ENCODE measurements at places on chromosomes 7 and 10.

- DNase-seq = no peak
Observed at GRCh38 chr7:4472728-4473127, 209.4 kb upstream of the FOXK1 start.

DNA sequence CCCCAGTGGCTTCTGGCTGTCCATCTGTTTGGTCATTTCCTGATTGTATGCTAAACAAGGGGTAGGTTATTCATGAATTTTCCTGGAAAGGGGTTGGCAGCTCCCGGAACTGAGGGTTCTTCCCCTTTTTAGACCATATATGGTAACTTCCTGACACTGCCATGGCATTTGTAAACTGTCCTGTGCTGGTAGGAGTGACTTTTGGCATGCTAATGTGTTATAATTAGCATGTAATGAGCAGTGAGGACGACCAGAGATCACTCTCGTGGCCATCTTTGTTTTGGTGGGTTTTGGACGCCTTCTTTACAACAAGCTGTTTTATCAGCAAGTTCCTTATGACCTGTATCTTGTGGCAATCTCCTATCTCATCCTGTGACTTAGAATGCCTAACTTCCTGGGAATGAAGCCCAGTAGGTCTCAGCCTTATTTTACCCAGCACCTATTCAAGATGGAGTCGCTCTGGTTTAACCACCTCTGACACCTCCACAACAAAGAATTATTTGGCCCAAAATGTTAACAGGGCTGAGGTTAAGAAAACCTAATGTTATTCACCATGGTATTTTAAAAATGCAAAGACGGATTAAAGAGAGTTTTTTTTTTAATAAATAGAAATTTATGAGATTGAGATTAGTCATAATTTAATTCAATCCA is 2.4 kb upstream of the PTN start:
- no peak for DNase-seq

- DNase-seq = no peak
Observed at GRCh38 chr7:80764132-80764531, 125.7 kb downstream of the CD36 start.

- no peak for DNase-seq
Observed at GRCh38 chr7:134847851-134848588, 68.6 kb downstream of the CALD1 start.

DNA sequence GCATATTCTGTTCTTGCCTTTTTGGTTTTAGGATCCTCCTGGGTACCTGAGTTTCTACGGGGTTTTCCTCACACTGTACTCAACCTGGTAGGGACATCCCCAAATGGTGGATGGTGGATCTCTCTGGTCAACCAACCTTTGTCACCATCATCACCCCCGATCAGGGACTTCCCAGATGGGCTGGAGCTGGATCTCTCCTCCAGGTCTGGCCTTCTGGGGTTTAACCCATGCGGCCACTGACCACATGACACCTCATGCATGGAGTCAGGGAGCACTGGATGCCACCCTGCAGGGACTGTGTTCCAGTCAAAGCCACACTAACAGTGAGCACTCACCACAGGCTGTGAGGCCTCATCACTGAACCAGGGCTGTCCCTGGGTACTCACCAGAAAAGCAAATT is 80.0 kb downstream of the CELF2 start:
- DNase-seq = peak; percentile 50

- DNase-seq = no peak
Observed at GRCh38 chr7:81507221-81507620, 262.6 kb downstream of the HGF start.

DNA sequence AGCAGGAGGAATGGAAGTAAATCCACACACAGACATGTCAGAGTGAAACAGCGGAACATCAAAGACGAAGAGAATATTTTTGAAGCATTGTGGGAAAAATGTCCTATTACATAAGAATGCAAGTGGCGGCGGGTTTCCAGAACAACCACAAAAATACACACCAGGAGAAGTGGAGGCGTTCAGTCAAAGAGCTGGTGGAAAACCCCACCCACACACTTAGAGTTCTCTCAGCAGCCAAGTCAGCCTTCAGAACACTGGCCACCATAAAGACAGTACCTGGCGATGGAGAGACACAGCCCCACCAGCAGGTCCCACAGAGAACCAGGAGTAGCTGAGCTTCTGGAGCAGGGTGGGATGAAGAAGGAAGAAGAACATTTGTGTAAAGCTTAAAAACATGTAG is 23.7 kb downstream of the NKX6-2 start:
- DNase-seq = peak; percentile 42

DNA sequence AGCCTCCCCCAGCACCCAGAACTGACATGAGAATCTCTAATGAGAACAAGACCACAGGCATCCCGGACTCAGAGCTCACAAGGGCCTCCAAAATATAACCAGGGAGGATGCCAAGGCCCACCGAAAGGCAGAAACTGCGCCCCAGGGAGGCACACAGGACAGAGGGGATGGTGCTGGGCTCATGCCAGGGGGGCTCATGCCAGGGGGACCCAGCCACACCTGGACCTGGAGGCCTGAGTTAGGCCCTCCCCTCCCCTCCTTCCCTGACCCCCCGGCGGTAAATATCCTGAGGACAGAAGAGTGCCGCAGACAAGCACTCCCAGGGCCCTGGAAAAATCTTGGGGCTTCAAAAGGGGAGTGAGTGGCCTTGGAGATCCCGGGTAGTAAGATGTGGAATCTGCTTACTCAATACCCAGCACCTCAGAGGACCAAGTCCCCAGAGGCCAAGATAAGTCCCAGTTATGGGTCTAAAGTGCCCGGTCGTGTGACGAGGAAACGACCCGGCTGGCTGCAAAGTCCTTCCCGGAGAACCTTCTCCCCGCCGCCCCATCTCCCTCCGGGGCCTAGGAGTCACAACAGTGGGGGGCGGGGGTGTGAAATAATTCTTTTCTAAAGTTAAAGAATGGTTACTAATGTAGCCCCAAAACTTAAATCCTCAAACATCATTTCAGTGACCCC is 11.9 kb downstream of the PDGFA start:
- DNase-seq = no peak

- no peak for DNase-seq
Observed at GRCh38 chr10:10797513-10797912, 220.2 kb upstream of the CELF2 start.

GRCh38 chr10:132350391-132350790 is 18.4 kb downstream of the LRRC27 start:
- no peak for DNase-seq

DNA sequence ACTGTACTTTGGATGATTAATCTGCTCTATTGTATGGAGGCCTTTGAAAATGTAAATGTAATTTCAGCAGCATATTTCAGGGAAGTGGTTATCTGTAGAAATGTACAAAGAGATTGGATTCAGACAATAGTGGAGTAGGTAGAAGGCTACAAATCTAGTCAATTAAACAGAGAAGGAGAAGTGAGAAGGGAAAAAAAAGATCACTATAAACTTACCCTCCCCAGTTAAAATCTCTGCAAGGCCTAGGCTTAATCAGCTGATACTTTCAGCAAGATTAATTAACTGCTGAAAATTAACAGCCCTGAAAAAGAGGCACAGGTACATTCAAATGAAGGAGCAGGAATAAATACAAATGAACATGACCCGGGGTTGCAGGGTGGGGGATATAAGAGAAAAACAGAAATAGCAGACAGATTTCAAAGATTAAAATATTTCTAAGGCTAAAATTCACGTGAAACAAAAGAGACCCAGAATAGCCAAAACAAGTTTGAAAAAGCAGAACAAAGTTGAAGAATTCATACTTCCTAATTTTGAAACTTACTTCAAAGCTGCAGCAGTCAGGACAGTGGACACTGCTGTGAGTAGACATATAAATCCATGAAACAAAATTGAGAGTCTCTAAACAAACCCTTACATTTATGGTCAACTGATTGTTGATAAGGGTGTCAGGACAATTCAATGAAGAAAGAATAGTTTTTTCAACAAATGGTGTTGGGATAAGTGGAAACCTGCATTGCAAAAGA is 96.0 kb downstream of the NRCAM start:
- DNase-seq = no peak

DNA sequence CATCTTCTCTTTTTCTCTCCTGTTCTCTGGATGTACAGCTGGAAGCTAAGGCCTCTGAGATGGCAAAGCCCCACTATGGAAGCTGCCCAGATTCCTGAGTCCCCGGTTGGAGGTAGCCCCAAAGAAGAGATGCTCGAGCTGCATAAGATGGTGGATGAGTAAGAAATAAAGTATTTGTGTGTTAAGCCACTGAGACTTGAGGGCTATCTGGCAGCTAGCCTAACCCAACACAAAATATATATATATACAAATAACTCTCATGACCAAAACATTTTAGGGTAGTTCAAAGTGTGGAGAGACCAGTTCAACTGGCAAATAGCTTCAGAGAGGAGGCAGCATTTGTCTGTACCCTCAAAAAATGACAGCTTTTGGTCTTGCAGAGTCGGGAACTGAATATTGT is 72.4 kb upstream of the PDE1C start:
- DNase-seq = no peak

GRCh38 chr10:103929381-103929921 is 11.5 kb upstream of the STN1 start:
- no peak for DNase-seq

DNA sequence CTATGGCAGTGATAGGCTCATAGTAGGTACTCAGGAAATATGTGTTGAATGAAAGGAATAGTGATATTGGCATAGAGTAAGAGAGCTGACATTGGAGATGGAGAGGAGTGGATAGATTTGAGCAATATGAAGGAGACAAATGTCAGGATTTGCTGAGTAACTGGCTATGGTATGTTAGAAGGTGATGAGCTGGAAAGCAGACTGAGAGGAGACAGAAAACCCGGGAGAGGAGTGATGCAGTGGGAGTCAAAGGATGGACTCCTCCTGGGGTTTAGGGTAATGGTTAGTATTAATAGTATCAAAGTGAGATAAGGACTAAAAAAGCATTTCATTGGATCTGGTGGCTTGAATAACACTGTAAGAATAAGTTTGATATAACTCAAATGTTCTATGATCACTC is 64.8 kb downstream of the CD36 start:
- no peak for DNase-seq

DNA sequence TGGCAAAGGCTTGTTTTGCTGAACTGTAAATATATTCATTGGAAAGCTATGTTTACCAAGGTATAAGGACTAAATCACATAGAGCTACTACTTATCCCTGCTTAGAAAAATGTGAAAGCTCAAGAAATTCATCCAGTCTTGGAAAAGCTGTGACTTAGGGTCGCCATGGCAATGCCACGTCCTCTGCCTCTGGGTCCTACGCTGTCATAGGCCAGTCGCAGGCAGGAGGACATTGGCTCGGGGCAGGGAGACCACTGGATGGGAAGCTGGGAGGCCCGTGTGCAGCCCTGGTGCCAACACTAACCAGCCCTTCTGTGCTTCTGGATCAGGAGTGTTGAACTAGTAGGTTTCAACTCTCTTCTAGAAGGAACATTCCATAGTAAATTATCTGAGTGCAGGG is 67.3 kb upstream of the PDZD8 start:
- no peak for DNase-seq

GRCh38 chr10:54908019-54908418 is 107.0 kb upstream of the PCDH15 start:
- no peak for DNase-seq

GRCh38 chr7:50427518-50427917 is 22.6 kb downstream of the FIGNL1 start:
- no peak for DNase-seq

GRCh38 chr10:21993360-21994001 is 10.0 kb downstream of the DNAJC1 start:
- no peak for DNase-seq

DNA sequence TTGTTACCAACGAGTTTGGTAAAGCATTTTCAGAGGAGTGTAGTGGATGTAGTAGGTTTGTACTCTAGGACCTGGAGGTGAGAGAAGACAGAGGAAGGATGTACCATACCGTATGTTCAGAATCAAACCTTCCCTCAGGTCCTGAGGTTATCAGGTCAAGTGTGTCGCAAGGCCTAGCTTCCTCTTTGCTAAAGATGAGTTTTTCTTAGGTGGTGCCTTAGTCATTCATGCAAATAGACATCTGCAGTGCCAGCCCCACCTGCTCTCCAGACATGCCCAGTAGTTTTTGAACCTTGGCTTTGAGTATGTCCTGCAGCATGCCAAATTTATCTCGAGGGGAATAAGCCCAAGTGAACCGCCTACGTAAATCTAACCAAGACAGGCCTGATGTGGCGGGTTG is 71.3 kb downstream of the HDAC9 start:
- DNase-seq = no peak

DNA sequence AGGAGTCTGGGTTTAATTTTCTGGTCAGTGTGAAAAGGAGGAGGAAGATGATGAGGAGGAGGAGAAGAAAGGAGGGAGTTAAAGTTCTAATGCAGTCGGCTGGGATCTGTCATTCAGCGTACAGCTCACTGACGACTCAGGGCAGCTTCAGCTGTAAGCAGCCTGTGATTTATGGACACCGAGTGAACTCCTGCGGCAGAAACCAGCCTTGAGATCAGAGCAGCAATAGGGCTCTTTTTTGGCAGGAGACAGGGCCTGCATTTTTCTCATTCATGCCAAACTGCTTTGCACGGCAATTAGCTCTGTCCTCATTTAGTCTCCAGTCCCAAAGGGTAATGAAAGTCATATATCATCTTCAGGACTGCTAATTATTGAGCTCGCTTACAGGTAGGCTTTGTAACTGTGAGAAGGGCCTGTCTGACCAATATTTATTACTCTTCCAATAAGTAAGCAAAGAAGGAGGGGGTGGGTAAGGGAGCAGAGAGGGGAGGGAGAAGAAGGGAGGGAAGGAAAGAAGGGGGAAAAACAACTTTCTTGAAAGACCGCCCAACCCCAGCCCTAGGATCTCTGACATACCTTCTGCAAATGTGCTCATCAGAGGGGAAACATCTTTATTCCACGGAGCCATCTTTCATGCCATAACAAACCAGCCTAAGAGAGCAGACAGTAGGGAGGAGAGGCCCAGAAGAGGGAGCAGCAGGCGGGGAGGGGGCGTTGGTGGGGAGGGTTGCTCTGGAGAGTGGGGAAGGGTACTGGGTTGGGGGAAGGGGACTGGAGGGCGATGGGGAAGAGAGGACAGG is 48.1 kb upstream of the COMTD1 start:
- no peak for DNase-seq

DNA sequence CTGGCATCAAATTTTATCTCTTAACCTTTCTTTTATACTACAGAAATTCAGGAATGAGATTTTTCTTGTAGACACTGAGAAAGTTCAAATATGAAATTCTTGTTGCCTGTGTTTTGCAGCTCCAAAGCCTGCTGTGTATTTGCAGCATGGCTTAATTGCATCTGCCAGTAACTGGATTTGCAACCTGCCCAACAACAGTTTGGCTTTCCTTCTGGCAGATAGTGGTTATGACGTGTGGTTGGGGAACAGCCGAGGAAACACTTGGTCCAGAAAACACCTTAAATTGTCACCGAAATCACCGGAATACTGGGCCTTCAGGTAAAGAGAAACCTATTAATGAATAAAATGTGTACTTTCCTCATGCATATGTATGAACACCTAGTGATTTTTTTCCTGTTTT is 24.8 kb downstream of the LIPK start:
- DNase-seq = no peak

DNA sequence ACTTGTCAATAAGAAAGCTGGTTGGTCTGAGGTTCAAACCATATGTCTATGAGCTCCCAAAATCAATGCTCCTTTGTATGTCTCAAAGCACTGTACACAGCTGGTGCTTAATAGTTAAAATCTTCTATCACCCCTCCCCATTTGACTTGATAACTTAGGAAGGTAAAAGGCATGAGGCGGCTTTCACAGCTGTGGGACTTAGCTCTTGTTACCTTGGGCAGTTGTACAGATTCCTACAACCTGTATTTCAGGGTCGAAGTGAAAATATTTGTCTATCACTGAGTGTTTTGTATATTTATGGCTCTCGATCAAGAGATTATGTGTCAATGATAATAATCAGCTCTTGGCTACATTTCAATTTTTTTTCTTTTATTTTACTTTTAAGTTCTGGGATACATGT is 992 bp upstream of the KIFBP start:
- DNase-seq = no peak

Measured in activated CD4-positive, alpha-beta memory T cell treated with anti-CD3 and anti-CD28 coated beads for 36 hours (primary cell).